T-helper 9 cell (primary cell): ENCODE measurements at places on chromosomes 3 and 15.

DNA sequence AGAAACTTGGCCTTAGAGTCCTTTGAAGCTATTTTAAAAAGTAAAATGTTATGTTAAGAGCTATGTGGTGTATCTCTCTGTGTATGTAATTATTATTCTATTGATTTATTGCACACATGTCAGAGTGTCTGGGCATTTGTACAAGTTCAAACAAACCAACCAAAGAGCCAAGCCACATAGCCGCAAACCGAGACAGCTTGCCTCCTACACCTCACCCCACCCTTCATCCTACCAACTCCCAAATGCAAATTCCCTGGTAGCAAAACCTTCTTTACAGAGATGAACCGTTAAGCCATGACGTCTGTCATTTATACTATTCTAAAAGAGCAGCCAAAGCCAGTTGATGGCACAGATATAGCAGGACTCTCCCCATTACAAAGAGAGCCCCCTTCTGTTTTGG, 332.3 kb downstream of the ERC2 start:
- DNase-seq = no peak

GRCh38 chr3:2915826-2916225, 194.3 kb downstream of the IL5RA start:
- no peak for DNase-seq

DNA sequence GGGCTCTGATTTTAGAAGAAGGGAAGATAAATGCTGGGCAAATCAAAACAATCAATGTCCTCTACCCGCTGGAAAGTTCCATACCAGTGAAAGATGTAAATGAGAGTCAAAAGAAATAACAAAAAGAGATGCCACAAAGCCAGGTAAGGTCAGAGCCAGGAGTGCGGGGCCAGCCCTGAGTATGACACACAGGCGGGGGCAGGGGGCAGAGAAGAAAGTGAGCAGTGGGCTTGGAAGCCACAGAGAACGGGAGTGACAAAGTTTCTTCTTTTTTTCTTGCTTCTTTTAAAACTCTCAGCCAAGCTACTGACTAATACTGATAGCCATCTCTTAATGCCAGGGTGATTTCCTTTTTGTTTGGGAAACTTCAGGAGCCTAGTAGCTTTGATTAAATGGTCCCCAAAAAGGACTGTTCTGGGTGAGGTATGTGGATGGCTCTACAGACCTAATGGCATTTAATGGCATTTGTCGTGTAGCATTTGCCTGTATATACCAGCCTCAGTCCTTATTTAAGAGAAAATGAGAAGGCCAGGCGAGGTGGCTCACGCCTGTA, 23.1 kb upstream of the TSEN2 start:
- no peak for DNase-seq

DNA sequence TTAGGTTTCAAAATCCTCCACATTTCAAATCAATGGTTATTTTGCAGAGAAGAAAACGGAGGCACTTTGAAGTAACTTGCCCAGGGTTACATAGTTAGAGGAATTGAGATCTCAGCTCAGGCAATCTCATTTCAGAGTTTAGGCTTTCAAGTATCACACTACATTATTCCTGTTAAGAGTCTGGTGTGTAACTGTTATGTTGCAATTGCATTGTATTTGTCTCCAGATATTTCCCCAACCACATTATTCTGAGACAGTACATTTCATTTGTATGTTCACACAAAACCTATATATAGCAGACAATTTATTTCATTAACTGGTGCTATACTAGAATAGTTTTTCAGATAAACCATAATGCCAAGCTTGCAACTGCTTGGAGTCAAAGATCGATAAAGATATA, 154.2 kb upstream of the TSPAN3 start:
- no peak for DNase-seq

- no peak for DNase-seq
Observed at GRCh38 chr3:107512108-107512507, 10.7 kb upstream of the BBX start.

DNA sequence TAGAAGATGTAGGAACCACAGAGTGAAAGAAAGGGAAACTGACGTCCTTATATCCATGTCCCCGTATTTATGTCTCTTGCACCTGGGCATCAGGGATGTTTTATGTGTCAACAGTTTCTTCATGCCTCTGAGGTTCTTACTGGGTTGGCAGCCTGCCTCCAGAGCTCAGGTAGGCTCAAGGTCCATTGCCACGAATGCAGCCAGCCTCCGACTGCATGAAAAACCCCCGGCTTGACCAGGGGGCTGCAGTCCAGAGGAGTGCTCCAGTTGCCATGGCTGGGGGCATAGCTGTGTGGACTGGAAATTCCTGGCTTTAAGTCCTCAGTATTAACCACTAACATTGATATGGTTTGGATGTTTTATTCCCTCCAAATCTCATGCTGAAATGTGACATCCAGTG, 2.8 kb upstream of the CSPG5 start:
- no peak for DNase-seq

DNA sequence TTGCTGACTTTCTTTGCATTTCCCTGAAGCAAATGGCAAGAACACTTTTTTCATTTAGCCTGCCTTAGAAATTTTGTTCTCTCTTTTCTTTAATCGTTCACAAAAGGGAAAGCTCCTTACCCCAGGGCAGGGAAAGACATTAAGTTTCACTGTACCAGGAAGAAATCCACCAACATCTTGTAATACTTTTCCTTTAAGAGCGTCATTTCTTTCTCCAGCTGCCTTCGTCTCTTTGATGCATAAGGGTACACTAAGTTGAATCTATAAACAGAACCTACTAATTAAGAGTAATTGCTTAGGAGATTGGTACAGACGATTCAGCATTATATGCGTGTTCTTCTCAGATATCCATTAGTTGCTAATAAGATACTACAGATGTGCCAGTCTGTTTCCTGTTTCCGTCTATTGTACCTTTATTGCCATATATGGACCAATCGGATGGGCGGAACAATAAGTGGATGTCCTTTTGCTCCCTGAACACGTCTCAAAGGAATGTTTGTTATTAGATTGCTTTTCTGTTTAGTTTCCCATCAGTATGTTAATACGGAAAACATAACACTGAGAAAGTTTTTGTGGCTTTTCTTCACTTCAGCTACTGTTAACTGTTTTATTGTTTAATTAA, 276.7 kb upstream of the RARB start:
- DNase-seq = no peak

- DNase-seq = no peak
Observed at GRCh38 chr3:148309390-148310035, 388.2 kb upstream of the AGTR1 start.

DNA sequence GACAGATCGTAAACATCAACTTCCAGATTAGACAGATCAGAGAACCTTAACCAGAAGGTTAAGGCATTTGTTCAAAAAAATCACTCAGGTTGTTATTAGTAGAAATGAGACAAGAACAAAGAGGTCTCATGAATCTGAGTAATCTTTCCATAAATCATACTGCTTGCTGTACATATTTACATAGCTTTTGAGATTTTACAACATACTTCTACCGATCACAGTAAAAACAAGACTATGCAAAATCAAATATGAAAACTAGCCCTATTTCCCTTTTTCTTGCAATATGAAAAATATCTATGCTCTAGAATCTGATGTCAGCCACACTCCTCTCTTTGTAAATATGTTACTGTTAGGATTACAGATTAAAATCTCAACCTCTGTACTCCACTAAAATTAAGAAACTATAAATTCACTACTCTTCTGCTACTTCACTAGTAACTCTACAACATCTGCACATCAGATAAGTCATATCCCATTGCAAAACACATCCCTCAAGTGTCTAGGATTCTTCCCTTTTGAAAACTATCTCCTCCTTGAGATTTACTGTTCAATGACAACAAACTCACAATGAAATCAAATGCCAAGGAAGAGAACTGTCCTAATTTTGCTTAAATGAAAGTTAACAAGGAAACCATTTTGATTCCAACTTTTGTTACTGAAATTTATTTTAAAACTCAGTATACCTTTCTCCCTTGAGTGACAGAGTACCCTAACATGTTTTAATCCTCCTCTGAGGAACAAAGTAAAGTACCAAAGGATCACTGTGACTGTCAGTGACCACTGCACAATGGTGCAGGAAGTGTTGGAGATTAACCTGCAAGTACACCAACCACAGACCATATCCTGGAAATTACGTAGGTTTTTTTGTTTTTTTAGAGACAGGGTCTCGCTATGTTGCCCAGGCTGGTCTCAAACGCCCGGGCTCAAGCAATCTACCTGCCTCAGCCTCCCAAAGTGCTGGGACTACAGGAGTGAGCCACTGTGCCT, 12.8 kb downstream of the DCUN1D1 start:
- DNase-seq = no peak

GRCh38 chr15:22868928-22869327, 30.5 kb downstream of the NIPA2 start:
- DNase-seq = no peak

DNA sequence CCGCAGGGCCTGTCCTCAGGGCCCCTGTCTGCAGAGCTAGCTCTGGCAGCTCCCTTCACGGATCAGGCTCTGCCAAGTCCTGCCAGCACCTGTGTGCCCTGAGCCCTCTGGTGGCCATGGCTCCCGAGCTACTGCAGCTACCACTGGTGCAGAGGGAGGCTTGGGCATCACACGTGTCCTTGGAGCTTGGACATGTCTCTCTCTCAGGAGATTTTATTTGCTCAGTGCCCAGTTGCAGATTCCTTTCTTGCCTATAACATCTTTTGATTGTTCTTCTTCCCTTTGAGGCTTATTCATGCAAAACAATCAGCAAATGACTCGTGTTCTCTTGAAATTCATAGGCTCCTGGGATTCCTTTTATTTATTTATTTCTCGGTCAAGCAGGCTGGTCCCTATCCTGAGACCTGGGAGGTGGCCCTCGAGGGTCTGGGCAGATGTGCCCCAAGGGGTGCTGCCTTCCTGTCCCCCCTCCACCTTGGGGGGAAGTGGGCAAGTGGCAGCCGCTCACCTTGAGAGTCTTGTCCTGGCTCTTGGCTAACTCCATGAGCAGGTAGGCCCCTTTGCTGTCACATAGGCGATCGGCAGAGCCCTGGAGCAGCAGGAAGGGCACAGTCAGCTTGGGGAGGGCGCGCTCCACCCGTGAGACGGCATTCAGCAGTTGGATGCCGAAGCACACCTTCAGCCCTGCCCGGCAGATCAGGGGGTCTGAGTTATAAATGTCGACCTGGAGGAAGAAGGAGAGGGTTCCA, 21.9 kb downstream of the ABTB1 start:
- no peak for DNase-seq

DNA sequence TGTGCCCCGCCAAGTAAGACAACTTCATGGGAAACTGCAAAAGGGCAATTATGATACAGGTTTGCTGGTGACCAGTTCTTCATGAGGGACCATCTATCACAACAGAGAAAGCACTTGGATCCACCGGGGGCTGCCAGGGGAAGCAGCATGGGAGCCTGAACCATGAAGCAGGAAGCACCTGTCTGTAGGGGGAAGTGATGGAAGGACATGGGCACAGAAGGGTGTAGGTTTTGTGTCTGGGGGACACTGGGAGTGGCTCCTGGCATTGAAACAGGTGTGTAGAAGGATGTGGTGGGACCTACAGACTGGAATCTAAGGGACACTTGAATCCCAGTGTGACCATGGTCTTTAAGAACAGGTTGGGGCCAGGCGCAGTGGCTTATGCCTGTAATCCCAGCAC, 22.6 kb downstream of the MKRN2 start:
- no peak for DNase-seq

GRCh38 chr3:5428607-5429516, 241.4 kb downstream of the EDEM1 start:
- DNase-seq = no peak
